HAP-1 (cell line): ENCODE measurements at places on chromosomes 16 and 17.

DNA sequence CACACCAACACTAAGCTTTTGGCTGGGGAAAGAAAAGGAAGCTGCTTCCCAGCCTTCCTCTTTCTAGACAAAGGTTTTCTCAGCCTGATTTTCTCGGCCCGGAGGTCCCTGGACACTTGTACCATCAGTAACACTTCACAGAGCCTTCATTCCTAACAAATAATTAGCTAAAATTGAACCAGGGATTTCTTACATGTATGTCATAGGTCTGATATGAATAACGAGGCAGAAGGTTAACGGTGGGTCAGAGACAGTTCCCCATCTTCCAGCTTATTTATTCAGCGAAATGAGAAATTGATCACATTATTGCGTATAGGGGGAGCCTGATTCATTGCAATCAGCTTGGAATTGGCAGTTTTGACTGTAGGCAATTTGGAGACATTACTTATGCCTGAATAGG lies 142.5 kb downstream of the SALL1 start:
- DNase-seq = no peak

DNA sequence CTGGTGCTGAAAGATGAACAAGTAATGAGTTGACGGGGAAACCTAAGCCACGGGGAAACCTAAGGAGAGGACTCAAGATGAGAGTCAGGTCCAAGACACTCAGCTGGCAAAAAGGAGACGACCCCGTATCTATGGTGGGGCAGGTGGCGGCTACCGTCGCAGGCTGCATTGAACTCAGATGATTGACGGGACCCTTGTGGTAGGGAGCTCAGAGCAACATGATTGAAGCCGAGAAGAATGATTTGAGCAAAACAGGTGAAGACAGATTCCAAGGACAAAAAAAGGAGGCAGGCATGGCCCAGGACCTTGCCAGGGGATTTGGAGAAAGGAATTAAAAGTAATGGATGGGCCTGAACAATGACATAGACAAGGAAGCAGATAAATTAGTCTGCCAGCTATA lies 7.5 kb upstream of the MYH3 start:
- no peak for DNase-seq

GRCh38 chr17:21209511-21210175 lies 4.3 kb downstream of the TMEM11 start:
- no peak for DNase-seq

- no peak for DNase-seq
Measured at GRCh38 chr16:27844826-27845225, 218.7 kb downstream of the GSG1L start.

DNA sequence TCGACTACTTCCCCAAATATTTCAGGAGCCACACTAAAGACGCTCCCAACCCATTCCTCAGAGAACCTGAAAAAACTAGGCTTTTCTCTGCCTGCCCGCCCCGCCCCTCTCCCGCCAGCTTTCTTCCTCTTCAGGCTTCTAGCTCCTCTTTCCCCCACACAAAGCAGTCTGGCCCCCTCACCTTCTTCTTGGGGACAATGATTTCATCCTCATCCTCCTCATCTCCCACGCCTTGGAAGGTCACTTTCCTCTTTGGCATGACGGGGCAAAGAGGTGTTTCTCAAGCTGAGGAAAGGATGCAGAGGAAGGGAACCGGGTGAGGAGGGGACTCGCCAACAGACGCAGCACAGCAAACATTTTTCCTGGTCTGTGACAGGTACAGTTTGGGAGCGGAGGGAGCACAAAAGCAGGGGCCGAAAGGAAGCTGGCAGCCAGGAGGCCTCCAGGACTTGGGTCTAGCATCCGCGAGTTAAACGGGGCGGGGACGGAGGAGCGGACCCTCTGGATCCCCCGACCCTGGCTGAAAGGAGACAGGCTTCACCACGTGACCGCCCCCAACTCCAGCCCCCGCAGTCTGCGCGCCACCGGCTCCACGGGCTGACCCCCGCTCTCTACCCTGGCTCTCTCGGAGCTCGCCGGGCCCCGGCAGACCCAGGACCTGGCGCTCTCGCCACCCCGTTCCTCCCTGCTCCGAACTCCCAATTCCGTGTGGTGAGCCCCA lies 525 bp downstream of the CD2BP2 start:
- peak; percentile 46 for DNase-seq

DNA sequence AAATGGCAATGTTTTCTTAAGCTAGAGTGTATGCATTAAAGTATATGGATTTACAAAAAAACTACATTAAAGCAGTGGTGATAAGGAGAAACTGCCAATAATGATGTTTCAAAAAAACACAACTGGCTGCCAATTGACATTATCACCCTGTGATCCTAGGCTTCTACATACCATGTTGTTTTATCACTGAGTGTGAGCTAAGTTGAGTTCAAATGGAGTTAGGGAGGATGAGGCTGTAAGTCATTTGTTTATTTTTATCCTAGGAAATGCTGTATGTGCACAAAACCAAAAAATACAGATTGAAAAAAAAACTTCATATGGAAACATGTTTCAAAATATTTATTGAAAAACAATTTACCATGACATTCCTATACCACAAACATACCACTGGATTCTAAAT lies 22.9 kb downstream of the CHCT1 start:
- no peak for DNase-seq

DNA sequence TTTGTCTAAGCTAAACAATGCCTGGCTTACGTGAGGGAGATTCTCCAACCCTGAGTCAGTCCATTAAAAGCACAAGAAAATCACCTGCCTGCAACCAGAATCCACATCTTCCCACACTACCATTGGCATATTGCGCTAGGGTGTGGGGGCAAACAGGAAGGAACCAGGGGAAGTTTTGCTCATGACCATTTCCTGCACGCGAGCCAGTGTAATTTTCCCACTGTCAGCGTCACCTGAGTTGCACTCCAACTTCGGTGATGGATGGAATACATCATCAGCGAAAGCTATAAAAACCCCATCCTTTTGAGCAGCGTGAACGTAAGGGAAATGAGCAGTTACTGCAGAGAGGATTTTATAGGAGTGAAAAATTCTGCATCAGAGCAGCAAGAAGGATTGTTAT lies 167.9 kb upstream of the NOL11 start:
- DNase-seq = no peak

DNA sequence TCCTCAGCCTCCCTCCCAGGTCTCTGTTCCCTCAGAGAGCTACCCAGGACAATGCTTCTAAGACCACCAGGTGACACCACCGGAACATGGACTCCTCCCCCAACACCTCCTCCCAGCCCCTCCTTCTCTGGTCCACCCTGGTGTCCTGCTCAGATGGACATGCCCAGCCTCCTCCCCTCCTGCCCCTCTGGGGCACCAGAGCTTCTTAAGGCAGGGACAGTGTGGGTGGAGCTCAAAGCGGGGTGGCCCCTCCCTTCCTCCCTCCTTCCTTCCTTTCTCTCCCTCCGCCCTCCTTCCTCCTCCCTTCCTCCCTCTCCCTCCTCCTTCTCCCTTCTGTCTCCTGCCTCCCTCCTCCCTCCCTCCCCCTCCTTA lies 22.7 kb downstream of the TRPV3 start:
- DNase-seq = peak; percentile 46

DNA sequence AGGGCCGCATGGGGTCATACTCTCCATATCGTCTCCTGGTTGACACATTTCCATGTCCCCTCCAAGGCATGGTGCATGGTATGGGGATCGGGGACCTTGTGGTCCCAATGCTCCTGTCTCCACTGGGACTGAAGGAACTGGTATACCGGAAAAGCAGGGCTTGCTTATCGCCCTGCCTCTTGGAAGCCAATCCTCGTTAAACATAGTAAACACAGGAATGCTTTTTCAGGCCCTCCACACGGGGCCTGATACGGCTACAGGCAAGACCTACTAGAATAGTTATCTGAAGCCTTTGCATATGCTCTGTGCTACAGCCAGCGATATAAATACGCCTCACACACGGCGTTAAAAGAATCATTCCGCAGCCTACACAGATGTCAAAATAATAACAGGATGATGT lies 159.5 kb downstream of the SHISA9 start:
- DNase-seq = no peak

DNA sequence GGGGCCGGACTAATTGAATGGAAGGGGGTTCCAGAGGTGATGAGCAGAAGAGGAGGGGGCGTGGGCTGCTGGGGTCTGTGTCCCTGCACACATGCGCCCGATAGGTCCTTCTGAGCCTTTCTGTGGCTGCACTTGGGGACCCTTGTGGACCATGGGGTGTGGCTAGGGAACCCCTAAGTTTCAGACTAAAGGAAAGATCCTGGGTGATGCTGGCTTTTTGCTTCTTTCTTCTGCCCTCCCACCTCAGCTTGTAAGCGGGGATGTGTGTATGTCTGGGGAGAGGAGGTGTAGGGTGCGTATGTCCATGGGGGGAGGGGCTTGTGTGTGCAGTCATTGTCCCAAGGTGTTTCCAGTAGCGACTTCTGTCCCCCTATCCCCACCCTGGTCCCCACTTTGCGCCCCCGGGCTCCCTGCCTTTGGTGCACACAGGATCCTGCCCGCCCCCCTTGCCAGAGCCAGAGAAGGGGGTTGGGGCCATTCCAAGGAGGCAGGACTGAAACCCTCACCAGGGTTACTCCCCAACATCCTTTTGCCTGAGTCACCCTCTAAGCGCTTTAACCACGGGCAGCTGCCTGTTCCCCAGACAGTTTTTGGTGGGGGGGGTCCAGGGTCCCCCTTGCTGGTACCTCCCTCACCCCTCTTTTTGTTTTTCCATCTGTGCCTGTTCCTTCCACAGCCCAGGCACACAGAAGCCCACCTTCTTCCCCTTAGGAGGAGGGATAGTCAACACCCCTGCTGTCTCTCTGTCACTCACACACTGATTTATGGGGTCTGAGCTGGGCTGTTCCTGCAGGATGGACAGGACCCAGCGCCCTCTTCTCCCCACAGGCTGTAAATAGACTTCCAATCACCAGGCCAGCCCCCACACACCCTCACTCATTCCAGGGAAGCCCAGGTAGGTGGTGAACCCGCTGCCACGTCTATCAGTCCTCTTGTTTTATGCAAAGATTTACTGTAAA lies 83.2 kb downstream of the ARHGAP23 start:
- no peak for DNase-seq

GRCh38 chr16:5045499-5046115 lies 11.9 kb upstream of the NAGPA start:
- no peak for DNase-seq

DNA sequence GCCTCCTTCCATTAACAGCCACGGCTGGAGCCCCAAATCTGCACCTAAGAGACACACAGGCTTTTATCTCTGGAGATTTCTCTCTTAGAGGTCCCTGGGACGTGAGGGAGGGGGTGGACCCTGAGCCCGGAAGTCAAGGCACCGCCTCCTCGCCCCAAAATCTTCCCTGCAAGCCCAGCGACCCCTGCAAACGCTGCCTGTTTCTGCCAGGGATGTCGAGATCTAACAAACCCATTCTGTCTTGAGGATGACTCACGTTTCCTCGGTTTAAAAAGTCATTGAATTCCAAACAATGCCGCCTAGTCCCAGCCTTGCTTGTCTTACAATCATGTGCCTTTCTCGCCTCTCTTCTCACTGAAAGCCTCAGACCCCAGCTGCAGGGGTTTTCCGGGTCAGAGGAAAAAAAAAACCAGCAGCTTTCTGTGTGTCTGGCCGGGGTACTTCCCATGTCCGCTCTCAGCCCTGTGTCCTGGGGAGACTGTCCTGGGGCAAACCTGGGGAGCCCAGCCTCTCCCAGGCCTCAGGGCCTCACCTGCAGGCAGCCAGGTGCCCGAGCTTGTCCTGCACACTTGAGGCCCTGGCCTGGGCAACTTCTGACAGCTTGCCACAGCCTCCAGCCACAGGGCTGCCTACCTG lies 15.4 kb downstream of the ARL2BP start:
- peak; percentile 67 for DNase-seq

GRCh38 chr16:11689031-11689840 lies 21.0 kb downstream of the SNN start:
- DNase-seq = no peak

DNA sequence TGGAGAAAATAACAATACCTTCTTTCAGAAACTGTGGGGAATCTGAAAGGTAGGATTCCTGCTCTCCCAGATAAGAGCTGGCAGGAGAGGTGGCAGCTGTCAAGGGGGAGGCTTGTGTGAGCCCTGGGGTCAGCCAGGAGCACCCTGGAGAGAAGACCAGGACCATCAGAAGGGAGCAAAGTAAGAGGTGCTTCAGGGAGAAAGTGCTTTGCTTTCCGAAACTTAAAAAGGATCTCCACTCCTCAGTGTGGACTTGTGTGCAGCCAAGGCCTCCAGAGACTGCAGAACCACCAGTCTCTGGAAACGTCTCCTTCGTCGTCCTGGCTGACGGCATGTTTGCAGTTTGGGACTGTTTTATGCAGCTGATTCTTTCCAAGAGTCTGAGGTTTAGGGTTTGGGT lies 13.7 kb upstream of the SOX9 start:
- DNase-seq = no peak

- DNase-seq = no peak
Measured at GRCh38 chr16:23771027-23771426, 16.2 kb downstream of the CHP2 start.

- no peak for DNase-seq
Measured at GRCh38 chr16:19967963-19968362, 83.3 kb upstream of the GPRC5B start.

DNA sequence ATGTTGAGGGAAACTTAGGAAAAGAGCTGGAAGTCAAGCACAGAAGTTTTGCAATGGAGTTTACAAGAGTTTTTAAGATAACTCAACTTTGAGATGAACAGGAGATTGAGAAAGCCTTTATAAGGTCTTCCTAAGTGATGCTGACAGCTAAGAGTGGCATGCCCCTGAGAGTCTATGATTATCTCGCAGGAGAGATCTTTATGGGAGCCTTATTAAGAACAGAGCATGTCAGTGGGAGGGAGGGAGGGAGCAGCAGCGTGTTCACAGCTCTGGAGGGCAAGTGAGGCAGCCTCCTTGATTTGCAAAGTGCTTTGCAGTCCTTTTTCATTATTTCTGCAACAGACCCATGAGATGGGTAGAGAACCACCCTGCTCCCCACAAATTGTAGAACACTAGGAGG lies 30.7 kb downstream of the GNAO1 start:
- no peak for DNase-seq

DNA sequence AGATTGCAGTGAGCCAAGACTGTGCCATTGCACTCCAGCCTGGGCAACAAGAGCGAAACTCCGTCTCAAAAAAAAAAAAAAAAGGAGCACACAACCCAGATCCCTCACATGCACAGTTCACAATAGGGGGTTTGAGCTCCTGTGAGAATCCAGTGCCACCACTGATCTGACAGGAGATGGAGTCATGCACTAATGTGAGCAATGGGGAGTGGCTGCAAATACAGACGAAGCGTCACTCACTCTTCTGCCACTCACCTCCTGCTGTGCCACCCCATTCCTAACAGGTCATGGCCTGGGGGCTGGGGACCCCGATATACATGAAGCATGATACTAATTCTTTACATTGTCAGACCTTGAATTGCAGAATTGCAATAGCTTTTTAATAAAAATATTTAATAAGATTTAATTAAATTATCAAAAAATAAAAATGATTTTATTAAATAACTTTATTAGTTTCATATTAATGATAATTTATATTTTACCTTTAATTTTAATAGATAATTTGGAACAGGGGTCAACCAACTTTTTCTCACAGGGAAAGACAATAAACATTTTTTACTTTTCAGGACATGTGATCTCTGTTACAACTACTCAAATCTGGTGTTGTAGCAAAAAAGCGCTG lies 171.4 kb downstream of the COPRS start:
- DNase-seq = no peak

- DNase-seq = no peak
Measured at GRCh38 chr17:81477173-81477572, 35.4 kb downstream of the ACTG1 start.
